ENCODE measurements at places on chromosomes 3 and 15.

GRCh38 chr3:97161169-97161568, 346.8 kb downstream of the EPHA6 start:
- H3K27ac ChIP-seq: no peak overlapping the region
- H3K4me3 ChIP-seq: no peak overlapping the region
- DNase-seq: no peak
- H3K4me1 ChIP-seq: no peaks in the 10 kb centered on the region
- H3K27me3 ChIP-seq: no peaks in the 10 kb centered on the region

DNA sequence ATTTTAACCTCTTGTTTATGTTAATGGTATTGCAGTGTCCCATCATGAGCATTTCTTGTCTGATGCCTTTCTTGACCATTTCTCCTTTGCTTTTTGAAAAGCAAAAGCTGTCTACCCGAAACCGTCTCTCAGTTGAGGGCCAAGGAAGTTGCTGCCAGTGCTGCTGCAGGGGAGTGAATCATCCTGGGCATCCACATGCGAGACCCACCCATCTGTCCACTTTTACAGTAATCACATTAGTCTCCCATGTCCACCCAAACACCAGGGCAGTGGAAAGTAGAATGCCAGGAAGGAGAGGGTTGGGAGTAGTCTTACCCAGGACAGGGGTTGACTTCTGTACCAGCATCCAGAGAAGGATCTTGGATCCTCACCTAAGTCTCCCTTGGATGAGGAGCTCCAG, 48.6 kb upstream of the TEX264 start:
- H3K36me3 ChIP-seq: peaks cover 2% of the 10 kb centered on the region
- peaks cover 28% of the 10 kb centered on the region for H3K4me1 ChIP-seq

DNA sequence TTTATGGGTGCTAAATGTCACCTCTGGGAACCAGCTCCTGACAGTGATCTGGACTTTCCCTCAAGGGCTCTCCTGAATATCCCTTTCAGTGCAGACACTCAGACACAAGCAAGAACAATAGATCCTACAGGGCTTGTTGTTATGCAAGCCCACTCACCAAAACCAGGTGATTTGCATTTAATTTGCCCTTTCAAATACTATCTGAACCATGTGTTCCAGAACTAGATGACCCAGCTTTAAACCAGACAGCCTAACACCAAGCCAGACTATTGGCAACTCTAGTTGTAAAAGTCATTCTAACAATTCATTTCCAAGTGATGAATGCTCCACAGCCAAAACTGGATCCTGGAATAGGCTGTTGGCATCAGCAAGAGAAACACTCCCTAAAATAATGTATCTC, 5.6 kb upstream of the ATP8B4 start:
- no peaks in the 10 kb centered on the region for H3K36me3 ChIP-seq
- H3K4me1 ChIP-seq: no peaks in the 10 kb centered on the region
- DNase-seq: no peak

GRCh38 chr3:130939753-130940152, 45.9 kb downstream of the ATP2C1 start:
- H3K4me3 ChIP-seq: no peak overlapping the region
- no peaks in the 10 kb centered on the region for H3K27me3 ChIP-seq
- peaks cover 26% of the 10 kb centered on the region for H3K36me3 ChIP-seq
- no peak for DNase-seq
- H3K4me1 ChIP-seq: no peaks in the 10 kb centered on the region

GRCh38 chr3:180804916-180805315, 107.6 kb upstream of the FXR1 start:
- H3K4me1 ChIP-seq: no peaks in the 10 kb centered on the region
- H3K4me3 ChIP-seq: no peak overlapping the region
- no peaks in the 10 kb centered on the region for H3K27me3 ChIP-seq
- no peaks in the 10 kb centered on the region for H3K36me3 ChIP-seq
- H3K27ac ChIP-seq: no peak overlapping the region
- no peak for DNase-seq
